ENCODE measurements at places on chromosomes 6 and 20. TPM values are rescaled to one million over a fixed set of nuclear protein-coding genes. Genes with fewer than 3 reads are reported as not detected.

GRCh38 chr20:17644451-17644850 lies 37.6 kb downstream of the RRBP1 start:
- DNase-seq, result no peak

RUNX2 gene
- total RNA-seq, result 3.6 TPM

- no peak for DNase-seq
These were observed 1426.6 kb downstream of the GRIK2 start for GRCh38 chr6:102820098-102820497.

DNA sequence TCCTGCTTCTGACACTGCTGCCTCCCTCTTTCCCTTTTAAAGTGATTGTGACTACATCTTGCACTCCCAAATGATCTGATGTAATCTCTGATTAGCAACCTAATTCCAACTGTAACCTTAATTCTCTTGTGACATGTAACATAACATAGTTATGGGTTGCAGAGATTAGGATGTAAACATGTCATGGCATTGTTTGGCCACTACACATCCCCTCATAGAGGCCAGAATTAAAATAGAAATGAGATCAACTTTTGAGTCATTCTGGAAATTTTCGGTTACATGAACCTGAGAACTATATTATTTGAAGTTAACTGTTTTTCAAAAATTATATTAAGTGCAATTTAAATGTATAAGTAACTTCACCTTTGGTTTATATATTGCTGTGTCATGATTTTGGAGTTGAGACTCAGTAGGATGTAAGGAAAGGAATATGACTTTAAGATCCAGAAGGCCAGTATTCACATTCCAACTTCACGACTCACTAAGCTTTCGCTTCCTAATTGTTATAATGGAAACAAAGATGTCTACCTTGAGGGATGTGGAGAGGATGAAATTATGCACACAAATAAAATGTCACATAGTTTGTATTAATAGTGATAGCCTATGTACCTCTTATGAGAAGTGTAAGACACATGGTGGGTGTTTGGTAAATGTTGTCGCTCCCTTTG lies 611.9 kb upstream of the MAP3K7 start:
- DNase-seq, result no peak

- DNase-seq, result no peak
These were observed 19.3 kb downstream of the HIVEP2 start for GRCh38 chr6:142925575-142926110.

DNA sequence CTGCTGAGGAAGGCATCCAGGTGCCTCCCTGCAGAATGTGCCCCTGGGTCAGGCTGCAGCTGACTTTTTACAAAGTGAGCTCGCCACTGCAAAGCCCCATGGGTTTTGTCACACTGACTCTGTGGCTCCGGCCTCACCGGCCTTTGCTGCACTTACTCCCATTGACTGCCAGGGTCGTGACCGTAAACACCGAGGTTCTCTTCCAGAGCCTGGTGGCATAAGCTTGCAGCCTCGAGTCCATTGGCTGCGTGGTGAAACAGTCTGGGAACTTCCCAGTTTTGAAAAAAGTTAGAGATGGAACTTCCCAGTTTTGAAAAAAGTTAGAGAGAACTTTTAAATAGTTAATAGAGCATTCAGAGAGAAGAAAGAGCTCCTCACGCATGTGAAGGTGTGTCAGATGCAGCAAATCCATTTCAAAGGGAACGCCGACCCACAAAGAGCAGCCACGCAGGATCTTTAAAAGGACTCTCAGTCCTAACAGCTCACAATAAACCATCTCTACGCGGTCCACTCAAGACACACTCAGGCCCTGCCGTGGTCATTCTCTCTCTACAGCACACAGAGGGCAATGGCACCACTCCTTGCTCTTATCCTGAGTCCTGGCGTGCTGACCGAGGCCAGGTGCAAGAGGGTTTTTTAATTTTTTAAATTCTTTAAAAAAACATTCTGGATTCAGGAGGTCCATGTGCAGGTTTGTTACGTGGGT lies 12.8 kb downstream of the RAMACL start:
- no peak for DNase-seq

- no peak for DNase-seq
These were observed 27.3 kb upstream of the FOXA2 start for GRCh38 chr20:22611636-22612035.

DNA sequence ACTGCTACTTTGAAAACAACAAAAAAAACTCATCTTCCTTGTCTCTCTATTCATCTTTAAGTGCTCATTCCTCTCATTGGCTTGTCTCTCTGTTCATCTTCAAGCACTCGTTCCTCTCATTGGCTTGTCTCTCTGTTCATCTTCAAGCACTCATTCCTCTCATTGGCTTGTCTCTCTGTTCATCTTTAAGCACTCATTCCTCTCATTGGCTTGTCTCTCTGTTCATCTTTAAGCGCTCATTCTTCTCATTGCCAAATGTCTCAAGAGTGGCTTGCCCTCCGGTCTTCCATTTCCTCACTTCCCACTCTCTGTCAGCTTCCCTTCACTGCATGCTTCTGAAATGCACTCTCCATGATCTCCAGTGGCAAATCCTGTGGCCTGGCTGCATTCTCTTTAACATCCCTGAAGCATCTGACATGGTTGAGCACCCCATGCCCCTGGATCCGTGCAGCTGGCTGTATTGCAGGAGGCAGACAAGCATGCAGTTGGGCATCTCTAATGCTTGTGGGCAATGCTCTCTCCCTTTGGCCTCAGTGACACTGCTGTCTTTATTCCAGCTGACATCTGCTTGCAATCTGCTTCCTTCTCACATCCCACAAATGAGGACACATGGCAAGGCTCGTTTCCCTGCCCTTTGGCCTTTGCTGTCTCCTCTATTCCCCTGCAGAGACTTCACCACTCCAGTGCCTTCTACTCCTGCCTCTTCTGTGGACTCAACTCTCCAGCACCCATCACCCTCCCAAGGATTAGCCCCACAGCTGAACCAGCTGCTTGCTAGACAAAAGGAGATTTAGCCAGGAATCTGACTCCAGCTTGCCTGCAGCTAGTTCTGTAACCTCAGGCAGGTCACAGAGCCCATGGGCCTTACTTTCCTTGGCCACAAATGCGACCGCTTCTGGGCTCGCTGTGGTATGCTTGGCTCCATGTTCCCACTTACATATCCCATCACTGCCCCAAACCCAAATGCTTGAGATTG lies 143.2 kb upstream of the SNX9 start:
- no peak for DNase-seq

DNA sequence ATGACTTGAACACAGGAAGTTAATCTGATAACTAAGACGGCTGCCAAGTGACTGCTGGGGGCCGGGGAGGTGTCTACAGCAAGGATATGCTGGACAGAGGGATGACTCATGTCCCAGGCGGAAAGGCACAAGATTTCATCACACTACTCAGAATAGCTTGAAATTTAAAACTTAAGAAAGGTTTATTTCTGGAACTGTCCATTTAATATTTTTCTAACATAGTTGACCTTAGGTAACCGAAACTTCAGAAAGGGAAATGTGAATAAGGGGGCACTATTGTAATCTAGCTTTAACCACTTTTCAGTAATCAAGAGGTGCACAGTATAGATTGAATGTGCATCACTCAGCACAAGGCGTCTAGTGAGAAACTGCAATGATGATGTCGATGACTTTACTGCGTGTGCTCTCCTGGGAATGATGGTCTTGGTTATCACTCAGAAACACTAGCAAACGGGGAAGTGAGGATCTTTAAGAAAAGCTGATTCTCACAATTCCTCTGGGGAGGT lies 171.5 kb downstream of the QKI start:
- DNase-seq, result no peak

GRCh38 chr6:117270055-117270842 lies 4.9 kb downstream of the VGLL2 start:
- no peak for DNase-seq

GRCh38 chr6:167089243-167090142 lies 33.4 kb upstream of the CCR6 start:
- no peak for DNase-seq

GRCh38 chr20:6157345-6157744 lies 34.5 kb upstream of the FERMT1 start:
- no peak for DNase-seq

DNA sequence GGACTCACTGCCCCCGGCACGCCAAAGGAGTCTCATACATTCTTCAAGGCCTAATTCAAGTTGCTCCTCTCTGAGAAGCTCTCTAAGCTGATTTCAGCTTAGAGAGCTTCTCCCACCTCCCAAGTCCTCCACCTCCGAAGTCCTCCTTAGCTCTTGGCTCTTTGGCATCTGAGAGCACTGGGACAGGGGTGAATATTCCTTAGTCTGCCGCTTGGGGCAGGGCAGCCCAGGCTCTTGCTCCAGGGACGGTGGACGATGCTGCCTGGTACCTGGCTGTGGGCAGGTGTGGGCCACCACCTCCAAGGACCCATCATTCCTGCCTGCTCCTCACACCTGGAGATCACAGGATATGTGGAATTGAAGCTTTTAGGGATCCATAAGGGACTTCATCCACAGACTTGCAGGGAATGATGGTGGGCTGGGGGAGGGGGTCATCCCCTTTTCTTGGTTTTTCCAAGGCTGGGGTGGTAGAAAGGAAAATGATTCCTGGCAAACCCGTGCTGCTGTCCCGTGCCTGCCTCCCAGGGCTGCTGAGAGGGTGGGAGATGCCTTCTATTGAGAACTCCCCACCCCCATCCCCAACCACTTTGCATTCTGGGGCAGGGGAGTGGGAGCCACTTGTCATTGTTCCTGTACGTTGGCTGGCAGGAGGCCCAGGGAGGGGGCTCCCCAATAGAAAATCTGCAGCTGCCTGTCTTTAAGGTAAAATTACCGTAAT lies 57.4 kb downstream of the ARHGAP40 start:
- no peak for DNase-seq

SLC22A7 gene
- not detected for total RNA-seq

GRCh38 chr6:161630674-161631073 lies 356.8 kb upstream of the AGPAT4 start:
- DNase-seq, result no peak

DNA sequence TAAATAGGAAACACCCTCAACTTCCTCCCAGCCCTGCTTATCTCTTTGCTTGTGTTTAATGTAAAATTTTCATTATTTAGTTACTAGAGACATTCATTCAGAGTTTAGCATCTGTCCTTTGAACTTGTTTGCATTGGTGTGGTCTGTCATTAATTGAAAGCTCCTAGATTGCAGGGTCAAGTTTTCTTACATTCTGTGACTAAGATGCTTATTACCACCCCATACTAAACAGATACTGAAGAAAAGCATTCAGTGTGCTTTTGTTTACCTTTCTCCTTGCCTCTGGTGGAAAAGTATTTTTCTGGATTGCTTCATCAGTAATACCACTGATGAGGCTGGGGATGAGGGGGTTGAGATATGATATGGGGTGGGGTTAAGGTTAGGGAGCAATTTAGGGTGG lies 199.0 kb downstream of the SAMD5 start:
- no peak for DNase-seq

- no peak for DNase-seq
These were observed 16.0 kb upstream of the PTCRA start for GRCh38 chr6:42899871-42900270.

- no peak for DNase-seq
These were observed 5.2 kb downstream of the SYTL3 start for GRCh38 chr6:158654960-158655489.

ECT2L gene
- total RNA-seq, result not detected

Data from esophagus squamous epithelium (tissue), 5 donors.